ENCODE measurements at places on chromosomes 3 and 15.

GRCh38 chr3:162034368-162034767 is 537.8 kb downstream of the OTOL1 start:
- no peak for DNase-seq

DNA sequence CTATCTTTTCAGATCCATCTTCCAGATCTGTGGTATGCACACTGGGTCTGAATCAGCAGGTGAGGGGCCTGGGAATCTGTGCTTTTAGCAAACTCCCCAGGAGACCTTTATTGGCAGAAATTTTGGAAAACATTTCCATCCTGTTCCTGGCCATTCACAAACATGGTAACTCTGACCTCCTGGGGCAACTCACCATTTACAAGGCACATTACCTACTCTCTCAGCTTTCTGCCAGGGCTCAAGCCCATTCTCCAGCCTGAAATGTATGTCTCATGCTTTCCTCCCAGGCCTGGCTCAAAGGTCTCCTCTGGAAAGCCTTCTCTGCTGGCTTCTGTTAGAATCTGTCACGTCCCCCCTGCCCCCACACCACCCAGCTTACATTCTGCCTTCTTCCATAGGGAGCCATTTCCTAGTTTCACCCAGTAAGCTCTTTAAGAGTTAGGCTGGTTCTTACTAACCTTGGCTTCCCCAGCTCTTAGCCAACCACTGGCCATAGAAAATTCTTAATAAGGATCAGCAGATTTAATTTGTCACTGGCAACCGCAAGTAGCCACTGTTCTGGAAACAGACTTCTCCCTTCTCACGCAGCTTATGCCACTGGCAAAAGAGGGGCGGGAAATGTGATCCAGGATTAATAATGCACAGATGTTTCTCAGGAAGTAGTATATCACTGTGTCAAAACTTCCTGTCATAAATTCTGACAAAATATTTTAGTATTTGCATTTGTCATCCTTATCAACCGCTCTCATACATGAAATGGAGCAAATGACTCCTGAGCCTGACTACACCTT is 55.0 kb downstream of the RORA start:
- DNase-seq: no peak

DNA sequence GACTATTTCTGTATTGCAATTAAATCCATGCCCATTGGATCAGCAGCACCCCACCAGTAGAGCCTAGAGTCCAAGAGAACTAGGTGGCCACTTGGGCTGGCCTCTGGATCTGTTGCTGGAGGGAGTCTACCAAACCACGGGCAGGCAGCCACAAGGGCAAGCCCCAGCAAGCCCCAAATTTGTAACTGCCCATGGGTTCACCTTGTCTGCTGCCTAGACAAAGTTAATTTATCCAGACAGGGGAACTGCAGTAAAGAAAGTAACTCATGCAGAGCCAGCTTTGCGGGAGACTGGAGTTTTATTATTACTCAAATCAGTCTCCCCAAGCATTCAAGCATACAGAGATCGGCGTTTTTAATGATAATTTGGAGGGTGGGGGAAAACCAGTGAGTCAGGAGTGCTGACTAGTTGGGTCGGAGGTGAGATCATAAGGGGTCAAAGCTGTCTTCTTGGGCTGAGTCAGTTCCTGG is 74.0 kb upstream of the TERB2 start:
- no peak for DNase-seq

DNA sequence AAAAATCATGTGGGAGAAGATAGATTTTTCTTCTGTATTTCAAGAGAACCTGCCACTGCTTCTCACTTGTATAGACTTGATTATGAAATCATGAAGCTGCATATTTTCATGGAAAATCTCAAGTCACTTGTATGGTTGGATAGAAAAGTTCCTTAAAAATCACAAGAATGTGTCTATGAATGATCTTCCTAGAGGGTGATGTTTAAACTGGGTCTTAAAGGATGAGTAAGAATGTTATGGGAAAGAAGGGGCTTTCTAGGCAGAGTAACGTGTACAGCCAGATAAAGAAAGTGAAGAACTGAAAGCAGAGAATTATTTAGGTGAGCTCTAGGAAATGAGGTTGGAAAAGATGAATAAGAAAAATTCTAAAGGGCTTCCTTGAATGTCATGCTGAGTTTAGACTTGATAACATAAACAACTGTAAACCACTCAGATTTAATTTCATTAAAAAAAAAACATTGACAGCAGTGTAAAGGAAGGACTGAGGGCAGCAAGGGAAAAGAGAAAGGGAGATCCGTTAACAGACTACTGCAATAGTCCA is 5.0 kb downstream of the CD47 start:
- no peak for DNase-seq

DNA sequence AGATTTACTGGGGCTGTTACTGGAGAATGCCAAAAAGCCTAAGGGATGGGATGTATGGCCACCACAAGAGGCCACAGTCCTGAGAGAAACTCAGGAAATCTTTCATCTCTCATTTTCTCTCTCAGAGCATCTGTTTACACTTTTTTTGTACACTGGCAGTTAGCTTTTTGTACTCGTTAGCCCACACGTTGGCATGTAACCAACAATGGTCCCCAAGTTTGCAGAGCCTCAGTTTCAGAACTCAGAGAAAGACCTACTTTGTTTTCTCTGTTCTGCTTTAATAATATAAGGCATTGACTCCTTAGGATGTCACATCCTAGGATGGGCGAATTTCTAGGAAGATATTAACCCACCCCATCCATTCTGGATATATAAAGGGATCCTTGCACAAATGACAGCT is 183.5 kb downstream of the SUCNR1 start:
- DNase-seq: no peak

Measured in CD4-positive, alpha-beta T cell treated with Interleukin-10 for 1 hour (primary cell).